ENCODE measurements at places on chromosomes 11 and 22.

DNA sequence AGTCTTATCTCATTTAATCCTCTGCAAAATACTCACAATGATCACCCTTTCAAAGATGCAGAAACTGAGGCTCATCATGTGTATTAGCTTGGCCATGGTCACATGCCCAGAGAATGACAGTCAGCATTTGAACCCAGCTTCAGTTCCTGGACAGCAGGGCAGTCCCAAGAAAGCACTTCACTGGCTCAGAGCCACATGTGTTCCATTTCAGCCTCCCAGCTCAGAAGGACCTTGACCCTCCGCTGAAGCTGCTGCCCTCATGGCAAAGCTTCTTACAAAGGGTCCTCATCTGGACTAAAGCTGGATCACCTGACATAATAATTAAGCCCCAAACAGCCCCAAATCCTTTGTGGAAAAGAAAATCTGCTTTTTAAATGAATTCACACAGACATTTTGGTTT lies 37.0 kb downstream of the TENM4 start:
- no peak for DNase-seq

DNA sequence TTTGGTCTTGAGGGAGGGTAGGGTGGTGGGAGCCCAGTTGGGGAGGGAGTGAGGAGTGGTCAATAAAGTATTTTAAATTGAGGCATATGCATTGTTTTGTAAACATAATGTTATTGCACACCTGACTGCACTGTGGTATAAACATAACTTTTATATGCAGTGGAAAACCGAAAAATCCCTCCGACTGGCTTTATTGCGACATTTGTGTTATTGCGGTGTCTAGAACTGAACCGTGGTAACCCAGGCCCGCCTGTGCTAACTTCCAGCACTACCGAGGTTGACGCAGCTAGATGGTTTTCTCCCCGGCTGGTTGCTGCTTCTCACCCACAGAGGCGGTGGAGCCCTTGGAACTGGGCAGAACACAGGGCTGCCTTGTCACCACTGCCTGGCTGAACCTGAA lies 7.6 kb upstream of the RNH1 start:
- no peak for DNase-seq

- no peak for DNase-seq
Observed at GRCh38 chr11:36237391-36237790, 51.8 kb downstream of the COMMD9 start.

DNA sequence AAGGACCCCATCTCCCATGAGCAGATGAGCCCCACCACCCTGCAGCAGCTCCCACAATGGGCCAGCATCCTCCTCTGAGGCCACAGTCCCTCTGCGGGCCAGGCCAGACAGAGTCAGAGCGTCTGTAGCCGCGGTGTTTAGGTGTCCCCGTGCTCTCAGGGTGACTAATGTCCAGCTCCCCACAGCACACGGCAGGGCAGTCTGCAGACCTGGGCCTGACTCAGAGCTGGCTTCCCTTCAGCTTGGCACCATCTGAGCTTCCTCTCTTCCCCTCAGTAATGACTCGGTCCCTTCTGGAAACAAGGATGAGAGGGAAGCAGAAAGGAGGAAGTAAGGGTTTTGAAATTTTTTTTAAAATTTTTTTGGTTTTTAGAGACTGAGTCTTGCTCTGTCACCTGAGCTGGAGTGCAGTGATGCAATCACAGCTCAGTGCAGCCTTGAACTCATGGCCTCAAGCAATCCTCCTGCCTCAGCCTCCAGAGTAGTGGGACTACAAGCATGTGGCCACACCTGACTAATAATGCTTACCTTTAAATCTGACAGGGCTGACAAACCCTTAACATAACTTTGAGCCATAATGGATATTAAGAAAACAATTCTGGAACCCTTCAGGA lies 28.5 kb downstream of the LRRC74B start:
- DNase-seq, result no peak

DNA sequence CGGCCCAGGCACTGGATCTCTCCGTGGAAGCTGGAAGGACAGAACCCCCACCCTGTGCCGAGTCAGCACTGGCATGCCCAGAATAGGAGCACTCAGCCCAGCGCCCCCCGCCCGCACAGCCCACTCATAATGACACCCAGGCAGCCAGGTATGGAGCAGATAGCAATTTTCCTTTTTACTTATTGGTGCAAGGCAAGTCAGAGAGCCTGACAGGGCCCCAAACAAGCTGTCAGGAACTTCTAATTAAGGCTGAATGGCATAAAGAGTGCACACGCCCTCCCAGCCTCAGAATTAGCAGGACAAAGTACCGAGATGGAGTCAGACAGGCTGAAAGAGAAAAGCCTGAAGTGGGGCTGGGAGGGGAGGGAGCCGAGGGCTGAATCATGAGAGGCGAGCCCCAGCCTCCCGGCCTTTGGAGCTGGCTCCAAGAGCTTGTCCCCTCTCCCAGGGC lies 76.9 kb downstream of the DSCAML1 start:
- no peak for DNase-seq

DNA sequence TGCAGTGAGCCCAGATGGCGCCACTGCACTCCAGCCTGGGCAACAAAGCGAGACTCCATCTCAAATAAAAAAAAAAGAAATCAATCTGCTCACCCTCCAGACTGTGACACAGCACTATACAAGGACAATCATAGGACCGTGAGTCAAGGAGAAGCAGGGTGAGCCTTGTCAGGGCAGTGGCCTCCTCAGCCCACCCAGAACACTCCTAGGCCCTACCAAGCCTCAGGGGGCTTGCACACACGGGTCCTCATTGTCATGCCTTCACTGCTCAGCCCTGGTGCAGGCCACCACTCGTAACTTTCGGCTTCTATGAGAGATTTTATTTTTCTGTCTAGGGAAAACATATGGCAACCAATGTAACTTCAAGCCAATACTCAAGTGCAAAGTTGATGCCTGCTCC lies 35.8 kb downstream of the DGCR2 start:
- no peak for DNase-seq

DNA sequence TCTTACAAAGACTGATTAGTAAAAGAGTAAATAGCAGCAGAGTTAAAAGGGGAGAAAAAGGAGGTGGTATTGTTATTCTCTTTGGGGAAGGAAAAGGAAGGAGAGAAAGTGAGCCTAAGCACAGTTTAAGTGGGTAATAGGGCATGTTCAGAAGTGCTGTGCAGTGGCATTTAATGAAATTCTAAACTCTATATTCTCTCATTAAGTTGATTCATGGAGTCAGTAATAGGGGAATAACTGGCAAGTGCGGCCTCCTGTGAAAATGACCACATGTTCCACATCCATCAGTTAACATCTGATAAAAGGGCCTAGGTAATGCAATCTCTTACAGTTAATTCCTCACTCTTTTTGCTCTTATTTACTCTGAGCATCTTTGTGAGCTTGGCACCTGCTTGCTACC lies 516.7 kb downstream of the JRKL start:
- no peak for DNase-seq

GRCh38 chr22:37144180-37144554 lies 5.5 kb downstream of the IL2RB start:
- no peak for DNase-seq

DNA sequence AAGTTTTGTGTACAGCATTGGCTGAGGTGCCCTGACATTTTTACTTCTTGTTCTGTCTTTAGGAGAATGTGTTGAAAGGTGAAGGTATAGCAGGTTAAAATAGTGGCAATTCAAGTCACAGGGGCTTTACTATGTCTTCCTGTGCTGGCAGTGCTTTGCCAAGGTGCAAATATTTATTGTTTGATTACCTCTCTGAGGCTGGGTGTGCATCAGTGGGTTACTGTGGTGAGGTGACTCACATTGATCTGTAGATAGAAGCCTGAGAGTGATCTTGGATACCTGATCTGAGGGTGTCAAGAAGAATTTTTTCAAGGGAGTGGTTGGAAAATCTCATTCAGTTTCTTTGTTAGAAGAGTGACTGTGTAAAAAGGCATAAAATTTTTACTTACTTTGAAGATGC lies 90.0 kb downstream of the ARHGAP42 start:
- no peak for DNase-seq

DNA sequence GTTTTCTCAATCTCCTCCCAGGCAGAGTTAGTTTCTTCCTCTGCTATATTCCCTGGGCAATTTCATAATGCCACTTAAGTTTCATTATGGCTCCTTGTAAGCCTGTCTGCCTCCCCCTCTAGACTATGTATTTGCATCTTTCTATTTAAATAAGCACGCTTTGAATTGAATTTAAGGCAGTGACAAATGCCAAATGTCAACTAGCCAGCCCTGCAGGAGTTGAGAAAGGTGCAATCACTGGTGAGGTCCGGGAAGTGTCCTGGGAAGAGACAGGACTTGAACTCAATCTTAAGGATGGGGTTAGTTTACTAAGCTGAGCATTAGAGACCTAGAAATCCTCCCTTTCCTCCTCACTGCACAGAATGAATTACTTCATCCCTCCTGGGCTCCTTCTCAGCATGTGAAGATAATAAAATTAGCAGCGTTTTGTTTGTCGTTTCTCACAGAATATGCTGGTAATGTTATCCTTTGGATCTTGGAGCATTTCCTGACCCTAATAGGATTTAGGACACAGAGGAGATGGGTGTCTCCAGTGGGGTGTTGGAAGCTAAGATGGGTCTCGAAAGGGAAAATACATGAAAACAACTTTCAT lies 1.6 kb downstream of the TCP11L1 start:
- no peak for DNase-seq

DNA sequence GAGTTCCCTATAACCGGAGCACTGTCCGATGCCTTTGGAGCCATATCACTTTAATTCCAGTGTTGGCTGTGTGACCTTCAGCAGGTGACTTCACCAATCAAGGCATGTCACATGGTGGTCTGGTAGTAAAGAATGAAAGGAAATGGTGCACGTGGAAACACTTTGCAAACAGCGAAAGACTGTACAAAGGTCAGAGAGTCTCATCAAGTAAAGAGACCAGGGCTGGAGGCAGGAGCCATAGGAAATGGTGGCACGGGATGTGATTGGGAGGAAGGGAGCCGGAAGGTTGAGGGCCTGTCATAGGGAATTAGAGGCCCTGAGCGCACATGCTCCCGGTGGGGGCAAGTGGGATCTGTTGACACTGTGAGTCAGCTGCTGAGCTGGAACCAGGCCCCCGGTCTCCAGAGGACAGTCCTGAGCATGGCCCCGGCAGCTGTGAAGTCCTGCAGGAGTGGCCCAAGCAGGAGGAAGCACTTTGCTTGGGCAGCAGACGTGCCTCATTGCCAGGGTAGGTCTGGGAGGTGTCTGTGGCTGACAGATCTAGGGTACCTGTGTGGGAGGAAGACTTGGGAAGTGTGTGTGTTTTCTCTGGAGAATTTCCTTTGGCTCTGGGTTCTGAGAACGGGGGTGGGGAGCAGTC lies 2.0 kb downstream of the DAGLA start:
- no peak for DNase-seq

DNA sequence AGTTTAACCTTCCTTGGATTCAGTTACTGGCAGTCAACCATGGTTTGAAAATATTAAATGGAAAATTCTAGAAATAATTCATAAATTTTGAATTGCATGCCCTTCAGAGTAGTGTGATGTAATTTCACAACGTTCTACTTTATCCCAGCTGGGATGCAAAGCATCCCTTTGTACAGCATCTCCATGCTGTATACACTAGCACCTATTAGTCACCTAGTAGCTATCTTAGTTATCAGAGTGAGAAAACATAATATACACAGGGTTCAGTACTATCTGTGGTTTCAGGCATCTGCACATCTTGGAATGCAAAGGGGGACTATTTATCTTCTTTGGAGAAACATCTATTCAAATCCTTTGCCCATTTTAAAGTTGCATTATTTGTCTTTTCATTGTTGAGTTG lies 30.8 kb downstream of the CBL start:
- no peak for DNase-seq

DNA sequence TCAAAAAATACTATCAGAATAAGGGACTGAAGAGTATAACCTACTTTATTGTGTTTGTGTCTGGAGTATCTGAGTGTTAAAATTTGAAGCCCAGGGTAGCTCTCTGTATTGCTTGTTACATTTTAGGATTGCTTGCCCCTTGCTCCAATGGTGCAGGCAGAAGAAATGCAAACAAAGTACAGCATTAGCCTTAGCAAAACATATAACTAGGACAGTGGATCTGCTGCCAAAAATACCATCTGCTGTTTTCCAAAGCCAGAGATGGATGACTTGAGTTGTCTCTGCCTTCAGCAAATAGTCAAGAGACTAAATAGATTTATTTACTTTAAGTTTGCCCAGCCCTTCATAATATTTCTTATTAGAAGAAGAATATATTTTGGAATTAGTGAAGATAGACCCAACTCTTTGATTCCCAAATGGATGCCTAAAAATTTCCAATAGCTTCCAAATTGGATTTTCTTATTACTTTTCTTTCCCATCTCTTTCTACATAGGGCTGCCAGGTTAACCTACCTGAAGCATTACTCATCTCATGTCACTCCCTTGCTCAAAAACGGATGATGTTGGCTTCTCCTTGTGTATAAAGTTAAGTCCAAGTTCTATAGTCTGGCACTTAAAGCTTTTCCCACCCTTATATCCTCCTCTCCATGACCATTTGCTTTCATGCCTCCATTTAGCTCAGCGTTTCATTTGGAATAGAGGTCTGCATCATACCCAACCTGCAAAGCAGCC lies 66.3 kb downstream of the LDLRAD3 start:
- no peak for DNase-seq

GRCh38 chr11:127034973-127035372 lies 34.4 kb upstream of the KIRREL3 start:
- DNase-seq, result no peak

- DNase-seq, result no peak
Observed at GRCh38 chr11:19878520-19878919, 165.9 kb downstream of the NAV2 start.

- DNase-seq, result no peak
Observed at GRCh38 chr22:42309865-42310264, 39.4 kb upstream of the TCF20 start.

DNA sequence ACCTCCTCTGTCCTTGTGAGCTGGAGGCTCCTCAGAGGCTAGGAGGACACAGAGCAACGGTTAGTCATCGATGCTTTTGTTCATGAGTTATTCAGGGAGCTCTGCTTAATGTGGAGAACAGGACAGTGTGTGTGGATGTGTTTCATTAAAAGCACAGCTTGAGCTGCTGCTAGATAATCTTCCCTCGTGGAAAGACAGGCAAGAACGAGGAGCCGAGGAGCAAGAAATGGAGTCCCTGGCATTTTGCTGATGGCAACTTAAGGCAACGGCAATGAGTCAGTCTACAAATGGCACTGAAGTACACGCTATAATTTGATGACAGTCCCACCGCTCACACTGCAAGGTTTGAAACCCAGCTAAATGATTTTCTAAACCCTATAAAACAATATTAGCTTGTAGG lies 106.2 kb downstream of the IGLL1 start:
- DNase-seq, result no peak

- DNase-seq, result peak; percentile 45
Observed at GRCh38 chr22:19941365-19942082, at the start of the genes COMT and TXNRD2. TSS of gene COMT (plus strand) at chr22:19941772. CDS start at chr22:19962527, 20,755 bp downstream. TSS of gene TXNRD2 (minus strand) at chr22:19941818. CDS start at chr22:19941803, 15 bp downstream.

Measured in stimulated activated CD4-positive, alpha-beta T cell treated with anti-CD3 and anti-CD28 coated beads, Interleukin-12 subunit alpha, Interleukin-12 subunit beta, amount 100 ng/mL, for 48 hours (primary cell).